ENCODE measurements at places on chromosomes 16 and 17.

DNA sequence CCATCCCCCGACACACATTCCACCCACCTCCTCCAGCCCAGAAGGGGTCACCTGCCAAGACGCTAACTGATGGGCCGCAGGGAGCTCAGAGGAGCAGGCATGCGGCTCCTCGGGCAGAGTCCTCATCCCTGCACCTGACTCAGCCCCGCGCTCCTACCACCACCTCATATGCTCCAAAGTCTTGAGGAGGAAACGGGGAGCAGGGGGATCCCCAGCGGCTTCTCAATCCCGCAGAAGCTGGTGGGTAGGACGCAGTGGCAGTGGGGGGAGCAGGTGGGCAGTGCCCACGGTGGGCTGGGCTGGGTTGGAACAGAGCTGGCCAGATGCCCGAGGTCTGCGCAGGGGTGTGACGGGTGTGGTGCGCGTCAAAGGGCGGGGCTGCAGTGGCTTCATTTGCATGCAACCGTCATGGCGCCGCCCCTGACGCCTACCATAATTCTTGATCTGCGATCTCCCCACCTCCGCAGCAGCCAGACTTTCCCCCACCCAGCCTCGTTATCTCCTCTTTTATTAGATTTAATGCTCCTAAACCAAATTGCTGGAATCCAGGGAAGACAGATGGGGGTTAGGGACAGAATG lies 39.0 kb upstream of the EMP2 start:
- DNase-seq, result no peak

DNA sequence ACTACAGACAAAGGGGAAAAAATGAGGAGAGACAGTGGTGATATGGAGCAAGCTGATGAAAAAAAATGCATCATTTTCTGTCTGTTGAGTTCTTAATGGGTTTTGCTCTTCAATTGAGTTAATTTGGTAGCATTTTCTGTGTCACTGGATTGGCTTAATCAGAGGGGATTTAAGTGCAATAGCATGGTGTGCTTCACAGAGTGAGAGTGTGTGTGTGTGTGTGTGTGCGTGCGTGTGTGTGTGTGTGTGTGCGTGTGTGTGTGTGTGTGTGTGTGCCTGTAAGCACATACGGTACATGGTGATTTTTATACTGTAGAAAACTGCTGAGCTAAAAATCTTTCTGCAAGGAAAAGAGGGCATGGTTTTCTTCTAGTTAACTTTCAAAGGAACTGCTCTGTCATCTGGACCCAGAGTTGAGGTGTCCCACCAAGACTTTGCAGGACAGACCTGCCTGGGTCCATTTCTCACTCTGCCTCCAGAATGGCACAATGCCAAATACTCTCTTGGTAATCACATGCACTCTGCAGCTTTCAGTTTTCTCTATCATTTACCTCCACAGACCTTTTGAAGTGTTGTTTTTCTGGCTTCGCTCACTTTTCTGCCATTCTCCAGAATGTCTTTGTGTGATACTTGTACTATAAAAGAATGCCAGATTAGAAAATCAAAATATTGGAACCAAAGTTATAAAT lies 952.6 kb upstream of the SOX9 start:
- DNase-seq, result no peak

GRCh38 chr17:76197911-76198310 lies 42.4 kb downstream of the RNF157 start:
- DNase-seq, result no peak

- no peak for DNase-seq
These were observed 650 bp downstream of the ATP6V0A1 start for GRCh38 chr17:42459256-42459800.

GRCh38 chr16:79662122-79662521 lies 61.6 kb upstream of the MAF start:
- no peak for DNase-seq

Data from activated CD4-positive, alpha-beta T cell treated with anti-CD3 and anti-CD28 coated beads, Interleukin-2, amount 50 U/mL, for 4 hours (primary cell).